Memory B cell (primary cell): ENCODE measurements at places on chromosomes 6 and 20.

DNA sequence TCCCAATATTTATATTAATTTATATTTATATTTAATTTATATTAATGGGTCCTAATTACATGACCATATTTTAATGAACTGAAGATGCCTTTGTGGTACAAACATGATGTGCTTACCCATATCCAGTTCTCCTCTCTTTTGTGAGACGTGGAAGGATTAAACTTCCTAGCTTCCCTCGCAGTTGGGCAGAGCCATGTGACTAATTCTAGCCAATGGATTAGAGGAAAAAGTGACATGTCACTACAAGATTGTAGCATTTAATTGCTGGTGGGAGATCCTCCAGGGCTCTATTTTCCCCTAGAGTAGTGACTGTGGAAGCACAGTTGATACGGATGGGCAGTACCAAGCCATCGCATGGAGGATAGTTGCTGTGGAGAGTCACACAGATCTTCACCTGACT is 4.8 kb upstream of the SOBP start:
- no peak for DNase-seq

GRCh38 chr6:3458706-3459421 is 2.0 kb upstream of the SLC22A23 start:
- no peak for DNase-seq

DNA sequence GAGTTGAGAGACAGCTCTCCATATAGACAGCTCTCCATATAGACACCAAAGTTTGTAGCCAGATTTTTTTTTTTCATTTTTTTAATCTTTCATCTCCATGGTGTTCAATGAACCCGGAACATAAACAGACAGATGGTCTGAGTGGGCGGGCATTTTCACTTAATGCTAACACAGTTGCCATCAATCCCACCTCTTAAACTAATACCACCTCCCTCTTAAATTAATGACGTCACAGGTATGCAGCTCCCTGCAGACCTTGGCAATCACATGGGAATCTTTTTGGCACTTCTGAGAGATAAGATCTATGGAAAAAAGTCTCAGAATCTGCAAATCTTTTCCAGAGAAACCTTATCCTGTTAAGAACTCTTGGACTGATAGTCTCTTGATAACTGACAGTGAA is 43.2 kb downstream of the PFDN4 start:
- no peak for DNase-seq

- no peak for DNase-seq
These were observed 25.9 kb downstream of the POM121L2 start for GRCh38 chr6:27286141-27286540.

GRCh38 chr6:36820700-36821580 is 18.3 kb downstream of the CPNE5 start:
- DNase-seq = no peak

DNA sequence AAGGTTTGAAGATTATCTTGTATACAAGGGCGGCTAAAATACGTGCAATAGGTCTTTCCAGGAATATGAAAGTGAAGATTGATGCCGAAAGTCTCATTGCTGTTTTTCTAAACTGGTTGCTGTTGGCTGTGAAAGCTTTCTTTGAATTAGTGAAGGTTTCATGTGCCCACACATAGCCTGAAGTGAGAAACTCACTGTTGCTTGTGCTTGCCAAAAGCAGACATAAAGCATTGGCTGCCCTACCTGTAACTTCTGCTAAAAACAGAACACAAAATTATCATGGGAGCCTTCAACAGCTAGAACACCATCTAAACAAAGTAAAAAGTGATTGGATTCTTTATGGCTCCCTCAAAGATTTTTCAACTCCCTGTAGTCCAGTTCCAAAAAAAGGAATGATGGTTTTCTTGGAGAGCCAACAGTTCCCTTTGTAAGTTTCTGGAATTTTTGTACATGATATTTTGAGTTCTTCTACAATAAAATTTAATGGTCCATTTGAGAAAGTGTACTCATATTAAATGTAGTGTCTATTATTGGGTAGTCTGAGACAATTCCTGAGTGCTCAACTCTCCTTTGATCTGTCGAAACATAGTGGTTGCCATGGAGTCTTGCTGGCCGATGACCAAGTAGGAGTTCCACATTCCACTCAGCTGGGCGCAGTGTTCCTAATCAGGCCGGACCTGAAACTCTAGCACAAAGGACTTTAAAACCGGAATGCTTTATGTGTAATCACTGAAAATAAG is 68.5 kb downstream of the PLEKHG1 start:
- DNase-seq = no peak

DNA sequence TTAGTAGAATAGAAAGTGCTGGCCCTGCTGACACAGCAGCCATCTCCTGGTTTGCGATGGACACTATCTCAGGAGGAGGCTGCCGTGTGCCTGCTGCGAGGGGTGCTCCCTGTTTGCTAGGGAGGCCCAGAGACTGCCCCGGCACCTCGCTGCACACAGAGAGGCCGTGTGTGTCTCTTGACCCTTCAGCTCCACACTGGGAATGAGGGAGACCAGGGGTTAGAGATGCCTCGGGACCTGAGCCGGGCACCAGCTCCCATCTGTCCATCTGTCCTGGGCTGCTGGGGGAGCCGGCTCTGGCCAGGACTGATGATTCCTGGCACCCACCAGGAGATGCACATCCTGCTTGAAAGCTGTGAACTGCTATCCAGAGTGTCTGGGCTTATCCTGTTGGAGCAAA is 18.2 kb downstream of the PHACTR3 start:
- no peak for DNase-seq

DNA sequence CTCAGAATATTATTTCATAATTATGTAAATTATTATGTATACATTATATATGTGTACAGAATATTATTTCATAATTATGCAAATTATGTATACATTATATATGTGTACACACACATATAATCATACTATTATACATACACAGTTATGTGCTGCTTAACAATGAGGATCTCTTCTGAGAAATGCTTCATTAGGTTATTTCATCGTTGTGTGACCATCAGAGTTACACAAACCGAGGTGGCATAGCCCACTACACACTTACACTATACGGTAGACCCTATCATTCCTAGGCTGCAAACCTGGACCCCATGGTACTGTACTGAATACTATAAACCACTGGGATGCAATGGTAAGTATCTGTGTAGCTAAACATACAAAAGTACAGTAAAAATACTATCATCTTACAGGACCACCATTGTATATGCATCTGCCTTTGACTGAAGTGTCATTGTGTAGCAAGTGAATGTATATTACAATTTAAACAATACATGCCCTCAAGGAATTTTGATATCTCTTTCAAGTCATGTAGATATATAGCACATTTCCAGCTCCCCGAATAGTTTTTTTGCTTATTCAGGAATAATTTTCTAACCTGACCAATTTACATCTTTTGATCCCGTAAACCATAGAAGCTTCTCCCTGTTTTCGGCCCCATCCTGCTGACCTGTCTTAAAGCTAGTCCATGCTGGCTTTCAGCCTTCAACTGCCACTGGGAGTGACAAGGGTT is 71.2 kb downstream of the TMEM170B start:
- DNase-seq = no peak

DNA sequence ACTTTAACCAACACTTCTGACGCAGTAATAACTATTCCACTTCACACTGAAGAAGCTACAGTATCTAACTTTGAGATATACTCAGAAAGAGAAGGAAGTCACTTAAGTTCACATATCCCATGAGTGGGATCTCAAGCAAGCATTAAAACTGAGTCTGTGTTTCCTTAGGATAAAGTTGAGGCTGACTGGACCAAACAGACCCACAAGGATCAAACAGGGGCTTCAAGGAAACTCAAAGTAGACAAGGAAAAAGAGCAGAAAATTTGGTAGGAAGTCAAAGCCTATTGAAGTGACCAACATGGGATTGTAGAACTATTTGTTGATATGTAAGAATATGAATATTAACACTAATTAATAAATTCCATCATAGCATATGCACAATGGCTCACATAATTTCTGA is 294.9 kb downstream of the ADGB start:
- DNase-seq = no peak

GRCh38 chr6:132598473-132598872 is 8.9 kb upstream of the TAAR5 start:
- DNase-seq = no peak

DNA sequence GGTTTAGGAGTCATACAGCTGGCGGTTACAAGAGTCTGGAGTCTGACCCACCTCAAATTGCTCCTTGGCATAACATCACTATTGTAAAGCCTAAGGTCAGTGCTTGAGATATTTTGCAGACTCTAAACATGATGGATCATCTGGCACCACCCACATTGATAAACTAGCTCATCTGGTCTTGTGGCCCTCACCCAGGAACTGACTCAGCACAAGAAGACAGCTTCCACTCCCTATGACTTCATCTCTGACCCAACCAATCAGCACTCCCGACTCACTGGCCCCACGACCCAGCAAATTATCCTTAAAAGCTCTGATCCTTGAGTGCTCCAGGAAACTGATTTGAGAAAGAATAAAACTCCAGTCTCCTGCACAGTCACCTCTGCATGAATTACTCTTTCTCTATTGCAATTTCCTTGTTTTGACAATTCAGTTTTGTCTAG is 115.9 kb downstream of the CD24 start:
- no peak for DNase-seq

DNA sequence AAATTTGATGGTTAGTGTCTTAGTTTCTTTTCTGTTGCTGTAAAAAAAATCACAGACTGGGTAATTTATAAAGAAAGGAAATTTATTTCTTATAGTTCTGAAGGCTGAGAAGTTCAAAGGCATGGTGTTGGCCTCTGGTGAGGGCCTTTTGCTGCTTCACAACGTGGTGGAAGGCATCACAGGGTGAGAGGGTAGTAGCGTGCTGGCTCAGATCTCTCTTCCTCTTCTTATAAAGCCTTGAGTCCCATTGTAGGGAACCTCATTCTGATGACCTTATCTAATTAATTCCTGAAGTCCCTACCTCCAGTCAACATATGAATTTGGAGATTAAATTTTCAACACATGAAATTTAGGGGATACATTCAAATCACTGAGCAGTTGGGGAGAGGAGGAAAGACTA is 62.0 kb downstream of the ARID1B start:
- DNase-seq = no peak

GRCh38 chr20:19783966-19784401 is 25.9 kb downstream of the RIN2 start:
- DNase-seq = no peak

DNA sequence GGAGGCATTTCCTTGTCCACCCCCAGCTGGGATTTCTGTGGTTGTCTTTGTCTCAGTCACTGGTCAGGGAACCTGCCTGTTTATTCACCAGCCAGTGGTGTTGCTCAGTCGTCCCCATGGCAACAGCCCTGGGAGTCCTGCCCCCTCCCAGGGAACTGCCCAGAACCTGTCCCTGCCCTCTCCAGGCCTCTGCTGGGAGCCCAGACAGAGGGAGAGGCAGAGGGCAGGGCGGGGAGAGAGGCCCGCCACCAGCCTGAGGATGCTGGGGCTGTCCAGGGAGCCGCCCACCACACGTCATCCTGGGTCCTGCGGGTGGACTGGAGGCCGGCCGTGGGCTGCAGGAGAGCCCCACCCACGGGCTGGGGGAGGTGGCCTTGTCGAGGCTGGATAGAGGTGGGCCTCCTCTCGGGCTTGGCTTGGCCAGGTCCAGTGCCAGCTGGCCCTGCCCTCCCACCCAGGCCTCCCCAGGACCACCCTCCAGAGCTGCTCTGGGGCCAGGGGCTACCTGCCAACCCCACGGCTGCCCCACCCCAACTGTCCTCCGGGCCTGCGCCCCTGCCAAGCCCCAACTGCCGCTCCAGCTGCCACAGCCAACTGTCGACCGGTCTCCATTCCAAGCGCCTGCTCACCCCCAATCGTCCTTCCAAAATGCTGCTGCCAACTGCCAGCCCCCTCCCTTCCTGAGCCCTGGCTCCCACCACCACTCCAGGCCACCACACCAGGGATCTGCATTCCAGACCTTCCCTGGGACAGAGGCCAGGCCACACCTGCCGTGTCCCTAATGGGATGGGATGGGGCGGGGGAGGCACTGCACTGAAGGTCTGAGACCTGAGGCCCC is 4.2 kb upstream of the ZBTB46 start:
- no peak for DNase-seq

GRCh38 chr6:146857980-146858347 is 259.2 kb downstream of the ADGB start:
- no peak for DNase-seq

- DNase-seq = no peak
These were observed 90.3 kb downstream of the ASXL1 start for GRCh38 chr20:32448306-32449056.

DNA sequence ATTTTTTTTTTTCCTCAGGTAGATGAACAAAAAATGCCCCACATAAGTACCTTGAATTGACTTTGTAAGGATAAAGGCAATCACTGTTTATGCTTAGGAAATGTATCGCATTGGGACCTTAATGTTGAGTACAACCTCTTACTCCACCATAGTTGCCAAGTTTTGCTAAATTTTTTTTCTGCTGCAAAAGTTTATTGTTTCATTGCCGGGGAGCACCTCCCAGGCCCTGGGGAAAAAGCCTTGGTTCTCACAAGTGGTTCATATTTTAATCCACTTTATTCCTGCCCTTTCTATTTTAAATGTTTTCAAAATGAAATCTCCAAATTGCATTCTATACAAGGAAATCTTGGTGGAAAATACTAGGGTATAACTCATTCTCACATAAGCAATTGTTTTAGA is 52.3 kb upstream of the UTRN start:
- no peak for DNase-seq

DNA sequence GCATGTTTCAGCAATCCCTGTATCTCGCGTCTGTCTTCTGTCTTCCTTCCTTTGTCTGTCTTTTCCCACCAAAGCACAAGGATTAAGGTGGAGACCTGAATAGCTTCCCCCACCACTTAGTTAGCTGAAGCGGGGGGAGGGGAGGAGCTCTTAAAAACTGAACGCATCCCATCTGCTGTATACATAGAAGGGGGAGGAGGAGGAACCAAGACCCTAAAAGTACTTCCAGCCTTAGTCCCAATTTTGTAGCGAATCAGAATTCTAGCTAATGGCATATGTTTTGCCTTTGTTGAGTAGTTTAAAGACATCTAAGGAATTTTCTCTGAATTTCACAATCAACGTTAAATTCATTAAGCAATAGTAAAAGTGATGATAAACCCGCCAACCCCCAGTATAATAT is 47.9 kb downstream of the GNAS start:
- no peak for DNase-seq

- DNase-seq = no peak
These were observed 164.7 kb upstream of the RIMS1 start for GRCh38 chr6:71721642-71722041.

- no peak for DNase-seq
These were observed 822 bp downstream of the AFG1L start for GRCh38 chr6:108295676-108296075.
